ENCODE measurements at places on chromosomes 5 and 9.

GRCh38 chr9:127305838-127306226, 41.3 kb downstream of the GARNL3 start:
- no peak for DNase-seq

GRCh38 chr5:94976853-94977252, 308.0 kb downstream of the MCTP1 start:
- DNase-seq: no peak

- no peak for DNase-seq
Measured at GRCh38 chr9:84575705-84576104, 93.8 kb upstream of the NTRK2 start.

DNA sequence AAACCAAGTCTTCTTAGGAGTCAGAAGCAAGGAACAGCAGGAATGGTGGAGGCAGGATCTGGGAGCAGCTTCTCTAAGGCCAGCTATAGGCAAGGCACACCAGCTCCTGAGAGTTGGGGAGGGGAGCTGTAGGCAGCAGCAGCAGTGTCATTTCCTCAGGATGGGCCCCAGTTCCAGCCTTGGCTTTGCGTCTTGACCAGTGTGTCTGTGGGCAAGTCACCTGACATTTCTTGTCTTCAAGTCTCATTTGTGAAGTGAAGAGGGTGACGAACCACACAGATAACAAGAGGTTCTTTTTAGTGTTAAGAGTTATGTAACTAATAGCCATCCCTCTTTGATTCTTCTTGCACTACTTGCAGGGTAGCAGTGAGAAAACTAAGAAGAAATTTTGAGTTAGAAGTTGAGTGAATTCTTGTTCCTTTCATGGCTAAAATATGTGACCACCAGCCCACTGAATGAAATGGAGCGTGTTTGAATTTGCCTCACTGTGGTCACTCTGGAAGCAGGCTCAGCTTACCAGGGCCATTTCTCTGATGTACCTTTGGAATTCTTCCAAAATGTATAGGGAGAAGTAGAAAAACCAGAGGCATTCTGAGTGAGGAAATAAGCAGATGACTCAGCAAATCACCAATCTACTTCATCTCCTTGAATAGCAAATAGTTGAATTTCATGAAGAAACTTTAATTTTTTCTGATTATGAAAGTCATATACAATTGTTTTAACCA, 42.4 kb downstream of the RHOBTB3 start:
- no peak for DNase-seq

- no peak for DNase-seq
Measured at GRCh38 chr5:34597034-34598027, 58.8 kb upstream of the RAI14 start.

DNA sequence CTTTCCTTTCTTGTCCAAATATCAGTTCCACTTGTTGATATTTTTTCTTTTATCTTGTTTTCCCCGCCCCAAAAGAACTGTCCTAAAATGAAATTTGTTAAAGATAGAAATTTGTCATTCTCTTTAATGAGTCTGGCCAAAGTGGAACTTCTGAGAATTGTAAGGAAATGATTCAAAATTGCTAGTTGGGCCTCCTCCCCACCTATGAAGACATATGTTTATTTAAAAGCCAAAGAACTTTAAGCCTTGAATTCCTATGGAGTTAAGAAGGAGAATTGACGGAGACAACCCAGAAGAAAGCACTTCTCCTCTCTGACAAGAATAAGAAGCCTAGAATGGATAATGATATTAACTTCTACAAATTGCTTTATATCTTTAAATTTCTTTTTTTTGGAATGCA, 59.1 kb upstream of the ALDH1A1 start:
- no peak for DNase-seq

GRCh38 chr5:172939611-172940267, 19.5 kb upstream of the RPL26L1 start:
- DNase-seq: no peak

DNA sequence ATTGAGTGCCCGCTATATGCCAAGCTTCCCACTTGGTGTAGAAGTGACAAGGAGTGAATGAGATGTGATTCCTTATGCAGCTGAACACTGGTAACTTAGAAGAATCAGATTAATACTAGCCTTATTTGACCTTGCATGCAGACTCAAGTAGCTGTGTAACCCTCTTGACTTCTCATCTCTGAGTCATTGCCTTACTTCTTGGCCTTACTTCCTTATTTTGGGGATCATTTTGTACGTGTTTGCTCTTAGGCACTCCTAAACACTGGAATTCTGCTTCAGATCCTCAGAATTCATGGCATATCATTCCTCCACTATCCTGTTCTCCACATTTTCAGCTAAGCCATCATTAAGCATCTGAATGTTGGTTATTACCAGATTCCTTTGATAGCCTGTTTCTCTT, 948.9 kb upstream of the ARRDC3 start:
- no peak for DNase-seq

DNA sequence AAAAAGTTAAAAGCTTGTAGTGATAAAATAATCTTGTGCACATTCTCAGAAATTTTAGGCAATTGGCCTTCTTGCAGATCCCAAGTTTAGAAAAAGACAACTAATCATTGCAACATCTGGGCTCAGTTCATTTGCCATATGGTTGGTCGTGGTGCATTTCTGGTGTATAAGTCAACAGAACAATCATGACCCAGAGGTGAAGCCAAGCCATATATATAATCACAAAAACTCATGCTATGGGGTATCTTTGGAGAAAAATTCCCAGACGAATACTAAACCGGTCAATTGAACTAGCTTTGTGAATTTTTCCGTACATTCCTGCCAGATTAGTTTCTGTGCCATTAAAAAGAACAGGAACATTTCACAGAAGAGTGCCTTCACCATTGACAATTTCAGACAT, 50.3 kb downstream of the FYB1 start:
- DNase-seq: no peak

GRCh38 chr5:66472010-66472409, 124.2 kb upstream of the MAST4 start:
- DNase-seq: no peak

- no peak for DNase-seq
Measured at GRCh38 chr5:135483254-135483653, 31.1 kb upstream of the TIFAB start.

- no peak for DNase-seq
Measured at GRCh38 chr5:128318691-128319090, 219.4 kb downstream of the FBN2 start.

DNA sequence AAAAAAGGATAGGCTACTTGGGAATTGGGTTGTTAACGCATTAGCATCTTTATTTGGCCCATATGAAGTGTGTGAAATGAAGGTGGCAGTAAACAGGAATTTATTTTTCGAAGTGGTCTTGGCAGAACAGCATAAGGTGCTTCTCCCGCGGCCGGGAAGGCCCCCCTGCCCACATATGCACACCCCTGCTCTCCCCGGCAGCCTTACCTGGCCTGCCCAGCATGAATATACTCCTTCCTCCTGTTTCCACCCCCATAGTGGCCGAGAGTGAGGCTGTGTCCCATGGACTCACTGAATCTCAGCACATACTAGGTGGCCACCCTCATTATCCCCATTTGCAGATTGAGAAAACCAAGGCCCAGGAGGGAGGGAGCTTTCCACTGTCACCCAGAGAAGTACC, 54.0 kb upstream of the OLFM1 start:
- no peak for DNase-seq

GRCh38 chr5:180704362-180704761, 35.5 kb downstream of the OR2Y1 start:
- no peak for DNase-seq

Data from SW 1271 (cell line).